ENCODE measurements at places on chromosomes 5 and 9.

DNA sequence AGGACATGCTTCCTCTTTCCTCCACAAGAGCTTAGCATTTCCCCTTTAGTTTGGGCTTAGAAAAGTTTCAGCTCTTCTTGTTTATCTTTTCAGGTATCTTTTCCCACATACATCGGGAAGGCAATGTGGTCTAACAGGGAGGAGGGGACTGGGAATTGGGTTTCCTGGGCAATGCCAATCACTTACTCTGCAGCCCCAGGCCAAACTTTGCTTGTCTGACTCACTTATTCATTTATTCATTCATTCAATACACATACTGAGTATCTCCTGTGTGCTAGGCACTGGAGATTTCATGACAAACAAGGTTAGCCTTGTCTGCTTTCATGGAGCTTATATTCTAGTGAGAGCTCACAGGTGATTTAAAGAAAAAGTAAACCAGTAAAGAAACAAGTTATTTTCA lies 10.7 kb upstream of the POU4F3 start:
- no peak for DNase-seq

DNA sequence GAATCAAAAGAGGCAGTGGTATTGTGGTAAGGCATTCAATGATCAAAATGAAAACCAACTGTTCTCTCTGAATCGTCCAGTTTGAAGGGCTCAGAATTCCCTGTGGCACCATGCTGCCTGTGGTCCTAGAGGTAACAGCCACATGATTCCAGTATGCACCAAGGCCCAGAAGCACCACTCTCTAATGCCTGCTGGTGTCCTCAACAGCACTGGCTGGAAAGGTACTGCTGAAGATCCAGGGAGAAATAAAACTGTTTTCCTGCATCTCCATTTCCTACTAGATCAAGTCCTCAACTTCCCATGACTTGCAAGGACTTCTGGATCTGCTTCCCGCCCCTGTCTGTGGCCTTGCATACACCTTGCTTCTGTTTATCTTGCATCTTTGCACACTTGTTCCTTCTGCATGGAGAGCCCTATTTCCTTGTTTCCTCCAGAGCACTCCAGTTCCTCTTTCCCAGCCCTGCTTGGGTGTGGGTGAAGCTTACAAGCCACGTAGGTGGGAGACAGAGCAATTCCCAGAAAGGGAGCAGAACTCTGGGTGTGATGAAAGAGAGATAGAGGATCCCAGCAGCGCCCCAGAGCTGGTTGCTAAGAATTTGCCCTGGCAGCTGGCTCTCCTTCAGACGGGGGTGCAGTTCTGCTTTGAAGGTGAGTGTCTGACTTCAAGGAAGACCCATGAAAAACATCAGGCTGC lies 41.0 kb upstream of the EQTN start:
- no peak for DNase-seq

- DNase-seq = no peak
Observed at GRCh38 chr9:137212520-137212919, 7.0 kb downstream of the NDOR1 start.

- no peak for DNase-seq
Observed at GRCh38 chr5:67286006-67286405, 89.4 kb upstream of the CD180 start.

- no peak for DNase-seq
Observed at GRCh38 chr9:113620377-113621161, 157.0 kb downstream of the RGS3 start.

- DNase-seq = no peak
Observed at GRCh38 chr9:111659691-111660090, 1.7 kb upstream of the GNG10 start.

DNA sequence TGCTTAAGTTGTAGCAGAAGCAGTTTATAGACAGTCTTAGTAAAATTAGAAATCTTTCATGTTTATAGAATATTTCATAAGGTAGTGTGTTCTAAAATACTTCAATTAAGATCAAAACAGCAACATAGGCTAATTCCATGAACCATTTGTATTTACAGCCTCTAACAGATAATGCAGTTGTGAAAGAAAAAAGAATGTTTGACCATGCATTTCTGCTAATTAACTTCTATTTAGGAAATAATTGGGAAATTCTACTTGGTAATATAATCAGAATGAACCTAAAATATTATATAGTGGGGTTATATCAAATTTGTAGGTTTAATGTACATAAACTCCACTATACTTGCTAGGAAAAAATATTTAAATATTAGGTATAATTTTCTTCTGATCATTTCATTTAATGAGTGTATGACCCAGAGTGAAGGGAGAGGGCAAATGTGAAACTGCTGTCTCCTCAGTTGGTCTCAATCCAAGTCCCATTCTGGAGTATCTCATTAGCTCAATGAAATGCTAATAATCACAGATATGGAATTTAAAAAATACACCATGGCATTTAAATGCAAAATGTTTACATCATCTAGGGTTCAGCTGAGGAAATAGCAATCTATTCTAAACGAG lies 34.9 kb downstream of the ALDH1A1 start:
- DNase-seq = no peak

DNA sequence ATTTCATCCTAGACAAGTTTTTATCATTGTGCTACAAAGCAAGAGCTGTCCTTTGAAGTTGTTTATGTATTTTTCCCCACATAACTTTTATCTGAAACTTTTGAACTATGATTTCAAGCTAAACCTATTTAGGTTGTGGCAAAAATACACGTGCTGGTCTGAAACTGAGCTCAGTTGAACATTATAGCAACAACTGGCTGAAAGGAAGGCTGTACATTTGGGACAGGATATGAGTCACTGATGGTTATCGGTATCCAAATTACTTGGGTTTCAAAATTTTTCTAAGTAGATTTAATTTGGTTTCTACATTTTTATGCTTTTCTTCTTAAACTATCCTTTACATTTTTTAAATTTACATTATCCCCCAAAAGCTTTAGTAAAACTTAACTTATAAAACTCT lies 627.3 kb upstream of the NUDT12 start:
- no peak for DNase-seq

DNA sequence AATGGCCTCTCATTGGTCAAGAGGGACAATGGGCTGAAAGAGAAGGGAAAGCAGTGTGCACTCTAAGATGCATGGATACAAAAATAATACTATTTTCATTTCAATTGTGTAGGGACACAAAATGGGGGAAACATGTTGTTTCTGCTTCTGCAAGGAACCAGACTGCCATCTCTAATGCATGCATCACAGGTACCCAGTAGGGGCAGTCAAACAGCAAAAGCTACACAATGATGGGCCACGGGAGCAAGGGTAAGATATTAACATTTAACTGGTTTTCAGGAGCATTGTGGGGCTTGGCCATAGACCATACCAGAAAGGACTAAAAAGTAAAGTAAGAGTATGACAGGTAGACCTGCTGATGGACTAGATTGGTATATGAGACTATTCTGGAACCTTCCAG lies 535.8 kb downstream of the SPATA31D1 start:
- no peak for DNase-seq

GRCh38 chr9:122095010-122095767 lies 2.1 kb upstream of the TTLL11 start:
- DNase-seq = peak; percentile 22

GRCh38 chr9:4665357-4665756 lies 923 bp downstream of the SPATA6L start:
- no peak for DNase-seq

DNA sequence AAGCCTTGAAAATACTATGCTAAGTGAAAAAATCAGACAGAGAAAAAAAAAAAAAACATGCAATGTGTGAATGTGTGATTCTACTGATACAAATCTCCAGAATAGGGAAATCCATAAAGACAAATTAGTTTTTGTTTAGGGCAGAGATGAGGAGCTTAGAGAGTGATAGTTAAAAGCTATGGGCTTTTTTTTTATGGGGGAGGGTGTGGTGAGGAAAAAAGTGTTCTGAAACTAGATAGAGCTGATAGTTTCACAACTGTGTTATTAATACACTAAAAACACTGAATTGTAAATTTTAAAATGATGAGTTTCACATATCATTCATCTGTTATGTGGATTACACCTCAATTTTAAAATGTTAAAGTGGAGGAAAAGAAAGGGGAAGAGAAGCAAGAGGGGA lies 228.3 kb upstream of the ZNF462 start:
- no peak for DNase-seq
